Type B pancreatic cell (in vitro differentiated cells): ENCODE measurements at places on chromosomes 1 and 21.

DNA sequence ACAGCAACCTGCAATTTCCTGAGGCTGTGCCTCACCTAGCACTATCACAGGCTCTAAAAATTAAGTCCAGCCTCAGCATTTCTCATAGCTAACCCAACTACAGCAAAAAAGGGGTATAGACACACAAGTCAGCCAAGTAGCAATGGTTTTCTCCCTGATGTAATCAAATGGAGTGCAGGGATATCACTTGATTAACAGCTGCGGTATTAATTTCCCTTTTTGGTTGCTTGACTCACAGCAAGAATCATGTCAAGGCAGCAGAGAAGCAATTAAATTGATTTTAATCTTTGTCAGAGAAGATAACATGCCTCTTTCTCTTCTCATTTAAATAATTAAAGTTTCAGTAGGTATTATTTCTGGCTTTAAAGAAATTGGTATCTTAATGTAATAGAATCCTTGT, 278.9 kb downstream of the RWDD3 start:
- no peak overlapping the region for H3K27ac ChIP-seq
- no peak for DNase-seq
- H3K4me3 ChIP-seq, result no peak overlapping the region
- no peaks in the 10 kb centered on the region for H3K36me3 ChIP-seq
- H3K27me3 ChIP-seq, result peaks cover 5% of the 10 kb centered on the region

- H3K4me3 ChIP-seq, result peak overlapping the region; percentile 72
- no peak for DNase-seq
- H3K27ac ChIP-seq, result peak overlapping the region; percentile 30
- no peaks in the 10 kb centered on the region for H3K27me3 ChIP-seq
- H3K36me3 ChIP-seq, result peaks cover 9% of the 10 kb centered on the region
These were observed 4.0 kb downstream of the RNF11 start for GRCh38 chr1:51240084-51240483.

- peak overlapping the region; percentile 57 for H3K27ac ChIP-seq
- no peak for DNase-seq
- H3K36me3 ChIP-seq, result no peaks in the 10 kb centered on the region
- peaks cover 2% of the 10 kb centered on the region for H3K27me3 ChIP-seq
- H3K4me3 ChIP-seq, result peak overlapping the region; percentile 3
- peaks cover 20% of the 10 kb centered on the region for H3K4me1 ChIP-seq
These were observed 10.1 kb upstream of the SERTAD4 start for GRCh38 chr1:210222340-210223006.

- H3K4me3 ChIP-seq, result no peak overlapping the region
- H3K27ac ChIP-seq, result no peak overlapping the region
- no peak for DNase-seq
- no peaks in the 10 kb centered on the region for H3K4me1 ChIP-seq
These were observed 286.9 kb downstream of the DISC1 start for GRCh38 chr1:231913493-231913892.

DNA sequence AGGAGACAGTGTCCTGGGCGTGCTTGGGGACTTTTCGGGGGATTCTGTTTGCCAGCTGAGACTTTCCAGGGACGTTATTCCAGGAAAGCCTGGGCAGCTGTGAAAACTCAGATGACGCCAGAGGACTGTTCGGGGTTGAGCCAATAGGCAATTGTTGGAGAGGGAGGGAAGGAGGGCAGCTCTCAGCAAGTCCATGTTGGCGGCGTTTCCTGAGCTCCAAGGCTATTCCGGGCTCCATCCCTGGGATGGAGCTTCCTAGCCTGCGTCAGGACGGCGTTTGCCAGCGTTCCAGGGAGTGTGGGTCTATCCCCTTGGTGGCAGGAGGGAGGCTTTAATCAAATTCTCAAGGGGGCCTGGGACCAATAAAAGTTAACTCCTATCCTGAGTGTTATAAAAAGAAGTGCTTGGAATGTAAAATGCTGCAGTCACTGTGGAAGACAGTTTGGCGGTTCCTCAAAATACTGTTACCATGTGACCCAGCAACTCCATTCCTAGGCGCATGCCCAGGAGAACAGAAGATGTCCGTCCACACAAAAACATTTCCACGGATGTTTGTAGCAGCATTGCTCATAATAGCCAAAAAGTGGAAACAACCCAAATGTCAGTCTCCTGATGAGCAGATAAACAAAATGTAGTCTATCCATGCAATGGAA, 15.2 kb downstream of the SLC27A3 start:
- H3K4me3 ChIP-seq, result no peak overlapping the region
- DNase-seq, result no peak
- no peak overlapping the region for H3K27ac ChIP-seq
- no peaks in the 10 kb centered on the region for H3K27me3 ChIP-seq
- no peaks in the 10 kb centered on the region for H3K36me3 ChIP-seq
- peaks cover 16% of the 10 kb centered on the region for H3K4me1 ChIP-seq

DNA sequence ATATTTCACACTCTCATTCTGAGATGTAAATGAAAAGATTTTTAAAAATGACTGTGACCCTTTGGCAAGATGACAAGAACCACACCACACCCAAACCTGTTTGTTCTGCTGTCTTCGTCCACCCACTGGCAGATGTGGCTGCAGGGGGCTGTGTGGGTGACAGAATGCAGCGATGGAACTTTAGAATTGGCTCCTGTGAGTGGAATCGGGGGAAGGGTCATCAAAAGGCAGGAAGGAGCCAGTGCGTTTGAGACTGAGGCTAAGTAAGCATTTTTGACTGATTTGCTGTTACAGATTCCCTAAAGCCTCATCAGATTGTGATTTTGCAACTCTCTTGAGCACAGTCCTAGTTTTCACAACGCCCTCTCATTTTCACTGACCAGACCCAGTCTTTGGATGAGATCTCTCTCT, 111.2 kb upstream of the ADGRL2 start:
- peak overlapping the region; percentile 59 for H3K4me3 ChIP-seq
- H3K4me1 ChIP-seq, result peaks cover 27% of the 10 kb centered on the region
- H3K36me3 ChIP-seq, result peaks cover 25% of the 10 kb centered on the region
- H3K27me3 ChIP-seq, result no peaks in the 10 kb centered on the region

DNA sequence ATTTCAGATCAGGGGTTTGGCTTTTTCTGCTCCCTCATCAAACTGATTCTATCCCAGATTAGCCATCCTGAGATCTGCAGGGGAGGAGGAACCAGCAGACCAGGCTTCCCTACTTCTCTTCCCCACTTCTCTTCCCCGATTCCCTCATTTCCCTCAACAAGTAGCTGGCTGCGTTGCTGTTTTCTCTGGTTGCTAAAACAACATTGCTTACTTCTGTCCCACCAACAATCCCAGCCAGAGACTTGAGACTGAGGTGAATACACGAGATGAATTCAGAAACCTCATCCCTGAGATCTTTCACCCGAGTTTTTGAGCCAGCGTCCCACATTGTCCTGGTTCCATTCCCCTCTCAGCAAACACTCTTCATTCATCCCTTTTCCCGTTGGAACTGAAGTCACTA, 22.4 kb downstream of the DYRK3 start:
- H3K27me3 ChIP-seq, result peaks cover 40% of the 10 kb centered on the region
- H3K36me3 ChIP-seq, result no peaks in the 10 kb centered on the region
- H3K27ac ChIP-seq, result no peak overlapping the region
- no peak for DNase-seq
- H3K4me1 ChIP-seq, result peaks cover 5% of the 10 kb centered on the region
- no peak overlapping the region for H3K4me3 ChIP-seq

- H3K4me3 ChIP-seq, result no peak overlapping the region
- H3K27me3 ChIP-seq, result no peaks in the 10 kb centered on the region
- peaks cover 13% of the 10 kb centered on the region for H3K4me1 ChIP-seq
- peaks cover 11% of the 10 kb centered on the region for H3K36me3 ChIP-seq
- H3K27ac ChIP-seq, result no peak overlapping the region
- DNase-seq, result peak; percentile 37
These were observed 10.6 kb downstream of the XKR8 start for GRCh38 chr1:27970401-27970800.

- no peaks in the 10 kb centered on the region for H3K4me1 ChIP-seq
- no peak for DNase-seq
- no peaks in the 10 kb centered on the region for H3K27me3 ChIP-seq
These were observed 100.5 kb upstream of the RGS18 start for GRCh38 chr1:192057766-192058165.

- peaks cover 11% of the 10 kb centered on the region for H3K4me1 ChIP-seq
- H3K27ac ChIP-seq, result no peak overlapping the region
- no peak overlapping the region for H3K4me3 ChIP-seq
These were observed 27.7 kb downstream of the PTPRF start for GRCh38 chr1:43558346-43558841.

GRCh38 chr1:16180291-16180824, 24.5 kb upstream of the EPHA2 start:
- H3K4me1 ChIP-seq, result peaks cover 36% of the 10 kb centered on the region
- no peak overlapping the region for H3K4me3 ChIP-seq
- no peaks in the 10 kb centered on the region for H3K27me3 ChIP-seq
- H3K36me3 ChIP-seq, result no peaks in the 10 kb centered on the region
- peak overlapping the region; percentile 58 for H3K27ac ChIP-seq

- no peaks in the 10 kb centered on the region for H3K27me3 ChIP-seq
- no peak overlapping the region for H3K4me3 ChIP-seq
- peaks cover 22% of the 10 kb centered on the region for H3K4me1 ChIP-seq
- H3K36me3 ChIP-seq, result no peaks in the 10 kb centered on the region
- H3K27ac ChIP-seq, result no peak overlapping the region
These were observed 188.2 kb upstream of the PLXNA2 start for GRCh38 chr1:208432346-208432745.

GRCh38 chr1:63322944-63323864, 837 bp downstream of the FOXD3 start:
- H3K4me3 ChIP-seq, result peak overlapping the region; percentile 83
- H3K36me3 ChIP-seq, result no peaks in the 10 kb centered on the region
- peaks cover 86% of the 10 kb centered on the region for H3K27me3 ChIP-seq
- H3K4me1 ChIP-seq, result peaks cover 12% of the 10 kb centered on the region

- no peaks in the 10 kb centered on the region for H3K4me1 ChIP-seq
- H3K27ac ChIP-seq, result no peak overlapping the region
- H3K4me3 ChIP-seq, result no peak overlapping the region
- DNase-seq, result no peak
- H3K36me3 ChIP-seq, result peaks cover 47% of the 10 kb centered on the region
These were observed 60.2 kb downstream of the PRRC2C start for GRCh38 chr1:171545523-171545922.

DNA sequence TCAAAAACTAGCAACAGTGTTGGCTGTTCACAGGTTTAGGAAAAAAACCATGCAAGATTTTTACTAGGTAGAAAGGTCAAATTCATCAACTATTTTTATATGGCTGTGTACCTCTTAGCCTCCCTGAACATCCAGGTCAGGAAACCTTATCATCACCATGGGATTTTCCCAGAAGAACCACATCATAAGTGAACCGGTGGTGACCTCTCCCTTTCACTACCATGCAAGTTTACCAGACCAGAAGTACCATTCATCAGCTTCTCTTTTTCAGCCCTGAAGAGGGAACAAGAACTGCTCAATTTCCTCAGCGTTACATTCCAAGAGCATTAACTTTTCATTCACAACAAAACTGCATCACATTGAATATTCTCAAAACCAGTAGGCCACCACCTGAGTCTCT, 5.9 kb downstream of the SSBP3 start:
- no peaks in the 10 kb centered on the region for H3K27me3 ChIP-seq
- H3K36me3 ChIP-seq, result peaks cover 68% of the 10 kb centered on the region
- H3K4me3 ChIP-seq, result no peak overlapping the region
- H3K27ac ChIP-seq, result no peak overlapping the region
- H3K4me1 ChIP-seq, result peaks cover 85% of the 10 kb centered on the region
- no peak for DNase-seq

DNA sequence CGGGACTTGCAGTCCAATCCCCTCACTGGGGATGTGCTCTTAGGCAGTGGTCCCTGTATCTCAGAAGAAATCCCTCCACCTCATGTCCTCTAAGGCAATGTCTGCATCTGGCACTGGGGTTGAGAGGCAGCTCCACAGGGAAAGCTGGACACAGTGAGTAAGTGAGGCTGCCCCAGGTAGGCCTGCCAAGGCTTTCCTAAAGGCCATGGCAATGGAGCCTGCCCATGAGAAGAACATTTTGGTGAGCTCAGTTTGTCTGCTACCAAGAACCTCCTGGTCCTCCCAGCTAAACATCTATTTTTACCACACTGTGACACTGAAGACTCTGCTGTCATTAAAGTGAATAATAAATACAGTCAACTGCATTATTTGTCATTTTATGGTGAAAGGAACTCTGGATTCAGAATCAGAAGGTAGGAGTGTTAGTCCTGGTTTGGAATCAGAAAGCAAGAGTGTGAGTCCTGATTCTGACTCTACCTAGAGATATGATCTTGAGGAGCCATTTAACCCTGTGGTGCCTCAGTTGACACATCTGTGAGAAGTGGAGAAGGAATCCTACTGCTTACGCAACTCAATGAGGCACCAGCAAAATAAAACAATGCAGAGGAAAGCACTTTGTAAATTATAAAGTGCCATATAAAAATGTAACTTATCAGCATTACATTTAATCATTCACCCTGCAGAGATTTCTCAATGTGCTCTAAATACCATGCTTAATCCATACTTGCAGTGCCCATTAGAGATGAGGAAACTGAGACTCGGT, 41.0 kb downstream of the TBX15 start:
- peaks cover 6% of the 10 kb centered on the region for H3K4me1 ChIP-seq
- no peak overlapping the region for H3K4me3 ChIP-seq
- peaks cover 21% of the 10 kb centered on the region for H3K27me3 ChIP-seq
- H3K36me3 ChIP-seq, result no peaks in the 10 kb centered on the region
- no peak for DNase-seq
- no peak overlapping the region for H3K27ac ChIP-seq

GRCh38 chr1:10508511-10508951, 33.8 kb downstream of the PEX14 start:
- H3K27me3 ChIP-seq, result no peaks in the 10 kb centered on the region
- no peak overlapping the region for H3K4me3 ChIP-seq
- H3K27ac ChIP-seq, result no peak overlapping the region
- DNase-seq, result no peak
- H3K4me1 ChIP-seq, result peaks cover 49% of the 10 kb centered on the region
- H3K36me3 ChIP-seq, result no peaks in the 10 kb centered on the region

DNA sequence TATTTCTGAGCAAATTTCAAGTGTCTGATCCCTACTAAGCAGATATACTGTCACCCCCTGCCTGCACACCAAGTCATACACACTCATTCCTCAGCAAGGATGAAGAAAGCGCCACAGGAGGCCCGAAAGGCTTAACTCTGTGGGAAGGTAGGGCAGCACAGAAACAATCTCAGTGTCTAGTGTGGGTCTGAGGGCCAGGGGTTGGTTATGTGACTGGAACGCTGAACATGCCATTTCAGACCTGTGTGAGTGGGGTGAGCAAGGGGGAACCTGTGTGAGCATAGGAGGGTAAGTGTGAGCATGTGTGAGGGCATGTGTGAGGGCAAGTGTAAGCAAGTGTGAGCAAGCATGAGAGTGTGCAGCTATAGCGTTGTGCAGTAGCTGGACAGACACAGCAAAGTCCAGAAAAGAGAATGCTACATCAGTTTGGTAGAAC, 6.2 kb downstream of the ITPKB start:
- no peak overlapping the region for H3K27ac ChIP-seq
- no peak for DNase-seq
- peaks cover 37% of the 10 kb centered on the region for H3K4me1 ChIP-seq

DNA sequence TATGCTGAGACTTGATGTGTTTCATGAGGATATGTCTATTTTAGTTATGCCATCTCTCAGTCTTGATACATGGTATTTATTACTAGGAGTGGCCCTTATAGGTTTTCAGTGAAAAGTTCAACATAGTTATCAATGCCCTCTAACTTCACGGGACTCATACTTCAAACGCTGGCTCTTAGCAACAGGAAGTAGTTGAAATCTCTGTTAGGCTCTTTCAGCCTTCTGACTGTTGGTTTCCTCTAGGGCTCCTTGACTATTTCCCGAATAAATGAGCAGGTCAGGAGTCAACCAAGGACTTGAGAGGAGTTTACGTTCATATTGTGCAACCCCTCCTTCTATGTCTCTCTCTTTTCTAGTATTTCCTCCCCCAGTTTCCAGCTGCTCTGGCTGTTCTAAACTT, 141.8 kb downstream of the RGS7 start:
- H3K27ac ChIP-seq, result peak overlapping the region; percentile 35
- DNase-seq, result no peak
- H3K36me3 ChIP-seq, result no peaks in the 10 kb centered on the region
- H3K4me1 ChIP-seq, result peaks cover 17% of the 10 kb centered on the region
- no peaks in the 10 kb centered on the region for H3K27me3 ChIP-seq
